ENCODE measurements at places on chromosomes 3 and 15.

DNA sequence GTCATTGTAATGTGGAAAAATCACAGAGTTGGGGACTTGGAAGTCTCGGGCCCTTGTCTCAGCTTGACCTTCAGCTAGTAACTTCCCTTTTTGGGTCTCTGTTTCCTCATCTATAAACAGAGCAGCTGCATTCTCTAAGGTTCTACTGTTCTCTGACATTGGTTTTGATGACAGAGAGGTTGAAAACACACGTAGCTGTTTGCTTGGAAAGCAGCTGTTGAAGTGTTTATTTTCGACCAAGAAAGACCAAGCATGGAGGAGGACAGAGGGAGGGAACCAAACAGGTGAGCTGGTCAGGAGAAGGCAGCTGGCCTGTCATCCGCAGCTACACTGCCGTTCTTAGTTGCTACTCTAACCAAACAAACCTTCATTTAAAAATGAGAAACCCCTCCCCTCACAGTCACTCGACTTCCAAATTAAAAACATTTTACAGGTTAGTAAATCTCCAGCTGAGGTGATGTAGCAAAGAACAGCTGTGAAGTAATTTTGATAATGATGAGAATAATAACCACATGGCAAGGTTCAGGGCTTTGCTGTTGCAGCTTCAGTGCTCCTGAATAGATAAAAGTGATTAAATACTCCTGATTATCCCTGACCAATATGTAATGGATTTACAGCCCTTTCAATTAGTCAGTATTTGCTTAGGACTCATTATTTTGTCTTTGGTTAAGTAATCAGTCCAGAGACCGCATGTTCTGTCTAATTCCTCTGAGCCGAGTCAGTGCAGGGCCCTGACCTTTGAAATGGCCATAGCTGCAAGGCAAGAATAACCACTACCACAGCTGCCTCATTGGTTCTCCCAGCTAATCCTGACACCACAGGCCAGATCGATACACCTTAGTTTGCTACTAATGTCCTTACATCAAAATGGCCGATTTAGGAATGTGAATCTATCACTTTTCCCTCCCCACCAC lies 65.3 kb downstream of the MEIS2 start:
- DNase-seq: no peak

DNA sequence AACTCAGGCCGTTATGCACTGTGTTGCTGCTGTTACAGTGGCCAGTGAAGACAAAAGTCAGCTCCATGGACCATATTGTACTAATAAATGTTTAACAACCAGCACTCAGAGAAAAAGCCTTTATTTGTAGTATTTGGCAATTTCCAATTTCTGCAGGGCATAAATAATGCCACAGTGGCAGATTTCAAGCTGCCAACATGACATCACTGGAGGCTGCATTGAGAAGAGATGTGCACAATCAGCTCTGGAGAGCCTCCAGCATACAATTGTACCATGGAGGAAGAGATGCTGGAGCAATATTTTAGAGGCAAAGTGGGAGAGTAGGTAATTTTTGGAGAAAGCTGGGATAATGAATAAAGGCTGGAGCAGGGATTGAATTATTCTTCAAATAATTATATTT lies 9.7 kb upstream of the ALCAM start:
- DNase-seq: no peak

DNA sequence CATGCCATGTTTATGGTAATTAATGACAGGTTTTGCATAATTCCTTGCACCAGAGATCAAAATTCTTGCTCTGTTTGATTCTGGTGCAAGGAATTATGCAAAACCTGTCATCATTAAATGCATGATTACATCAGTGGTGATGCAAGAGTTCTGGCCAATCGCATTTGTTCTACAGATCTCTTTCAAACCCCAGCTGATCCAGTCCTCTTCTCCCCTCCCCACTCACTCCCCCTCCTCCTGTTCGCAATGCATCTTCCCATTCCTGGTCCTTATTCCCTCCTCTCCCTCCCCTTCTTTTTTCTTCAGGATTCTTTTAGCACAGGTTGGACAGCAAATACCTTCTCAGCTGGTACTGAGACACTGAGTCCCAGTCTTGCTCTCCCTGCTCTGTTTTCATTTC lies 82.1 kb downstream of the GABRB3 start:
- no peak for DNase-seq

- DNase-seq: no peak
Observed at GRCh38 chr3:71066849-71067261, 516.7 kb downstream of the FOXP1 start.

DNA sequence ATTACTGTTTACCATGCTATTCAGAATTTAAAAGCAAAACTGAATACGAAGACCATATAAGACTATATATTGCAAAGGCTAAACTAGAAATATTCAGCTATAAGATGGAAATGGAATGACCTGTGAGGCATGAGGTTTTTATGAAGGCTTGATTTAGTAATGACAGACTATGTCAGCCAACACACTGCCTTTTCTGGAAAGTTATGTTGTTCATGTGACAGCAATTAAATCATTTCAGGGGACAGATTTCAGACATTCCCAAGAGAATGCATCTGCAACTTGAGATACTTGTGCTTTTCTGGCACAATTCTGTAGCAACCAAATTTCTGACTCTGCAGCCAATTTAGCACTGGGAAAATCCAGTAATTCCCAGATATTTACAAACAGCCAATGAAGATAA lies 8.6 kb upstream of the GATM start:
- no peak for DNase-seq

GRCh38 chr3:16936233-16936632 lies 51.5 kb downstream of the PLCL2 start:
- DNase-seq: no peak

DNA sequence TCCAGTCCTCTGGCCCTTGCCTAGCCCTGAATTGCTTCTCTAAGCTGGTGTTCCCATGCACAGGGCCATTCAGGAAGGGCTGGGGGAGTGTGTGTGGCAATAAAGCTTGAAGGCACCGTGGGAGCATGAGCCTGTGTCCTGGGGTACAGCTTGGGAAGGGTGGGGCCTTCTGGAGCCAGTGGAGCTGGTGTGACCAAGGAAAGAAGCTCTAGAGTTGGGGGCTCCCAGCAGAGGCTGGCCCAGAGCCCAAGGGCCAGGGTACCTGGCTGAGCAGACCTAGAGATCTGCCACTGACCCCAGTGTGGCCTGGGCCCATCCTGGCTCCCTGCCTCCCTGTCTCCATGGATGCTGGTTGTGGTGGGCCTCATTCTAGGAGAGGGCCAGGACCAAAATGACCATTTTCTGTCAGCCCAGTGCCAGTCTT lies 8.1 kb downstream of the ABTB1 start:
- DNase-seq: no peak

- DNase-seq: no peak
Observed at GRCh38 chr3:63753567-63753966, 65.5 kb upstream of the C3orf49 start.

- DNase-seq: no peak
Observed at GRCh38 chr3:133856316-133856715, 39.4 kb downstream of the RAB6B start.

DNA sequence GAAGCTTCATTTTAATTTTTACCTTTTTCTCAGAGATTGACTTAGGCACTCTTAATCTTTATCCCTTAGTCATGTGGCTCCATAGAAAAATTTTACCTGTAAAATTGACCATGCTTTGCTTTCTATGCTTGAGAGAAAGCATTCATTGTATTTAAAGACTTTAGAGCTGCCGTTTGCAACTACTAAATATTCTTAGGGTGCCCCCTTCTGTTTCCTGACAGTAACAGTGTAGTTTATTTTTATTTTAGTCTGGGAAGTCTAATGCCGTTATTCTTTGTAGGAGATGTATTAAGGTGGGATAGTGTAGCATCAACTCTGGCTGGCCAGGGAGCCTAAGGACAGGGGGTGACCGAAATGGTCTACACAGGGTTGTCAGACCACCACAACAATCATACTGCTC lies 84.5 kb upstream of the SYNPR start:
- DNase-seq: no peak

- no peak for DNase-seq
Observed at GRCh38 chr15:49901996-49902684, 216.9 kb downstream of the ATP8B4 start.

GRCh38 chr3:23659840-23660430 lies 145.8 kb upstream of the UBE2E1 start:
- DNase-seq: no peak

DNA sequence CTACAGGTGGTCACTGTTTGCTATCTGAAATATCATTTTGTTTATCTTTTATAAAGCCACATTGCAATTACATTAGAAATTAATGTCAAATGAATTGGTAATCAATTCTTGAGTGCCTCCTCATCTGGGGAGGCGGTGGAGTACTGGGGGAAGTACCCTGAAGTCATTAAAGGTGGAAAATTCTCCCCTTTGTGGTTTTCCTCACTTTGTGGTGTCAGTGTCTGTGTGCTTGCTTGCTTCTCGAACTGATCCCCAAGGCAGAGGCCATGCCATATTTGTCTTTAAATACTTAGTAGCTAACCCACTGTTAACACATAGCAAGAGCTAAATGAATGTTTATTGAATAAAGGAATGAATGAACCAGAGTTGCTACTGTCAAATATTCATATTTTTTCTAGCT lies 40.5 kb upstream of the CCK start:
- no peak for DNase-seq

DNA sequence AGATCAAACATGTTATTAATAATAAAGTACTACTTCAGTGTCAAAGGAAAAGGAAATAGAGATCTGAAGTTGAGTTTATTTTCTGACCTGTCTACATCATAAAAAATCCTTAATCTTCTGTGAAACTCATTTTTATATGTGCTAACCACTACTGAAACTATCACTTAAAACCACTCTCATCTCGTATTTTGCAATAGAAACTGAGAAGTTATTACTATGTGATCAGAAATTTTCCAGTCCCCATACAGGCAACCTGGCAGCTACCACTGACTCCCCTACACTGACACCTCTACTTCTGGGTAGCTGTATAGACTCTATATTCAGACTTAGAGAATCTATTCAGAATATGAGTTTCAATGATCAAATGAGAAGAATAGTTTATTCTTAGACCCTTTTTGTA lies 8.3 kb downstream of the HDGFL3 start:
- no peak for DNase-seq

DNA sequence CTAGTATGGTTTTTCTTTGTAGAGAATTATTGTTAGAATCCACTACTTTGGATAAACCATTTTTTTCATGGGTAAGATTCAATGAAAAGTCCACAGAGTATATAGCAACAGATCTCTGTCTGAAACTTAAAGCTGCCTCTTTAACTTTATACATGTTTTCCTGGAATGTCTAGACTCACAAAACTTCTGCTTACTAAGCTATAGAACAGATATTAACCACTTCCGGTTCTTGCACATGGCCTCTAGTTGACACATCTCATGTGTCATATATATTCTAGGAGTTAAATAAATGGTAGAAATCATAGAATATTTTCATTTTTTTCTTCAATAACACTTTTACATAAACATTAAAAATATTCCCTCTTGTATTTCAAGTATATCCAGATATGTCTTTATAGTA lies 1693.9 kb downstream of the SI start:
- DNase-seq: no peak

GRCh38 chr3:178663201-178663934 lies 127.1 kb downstream of the KCNMB2 start:
- no peak for DNase-seq

DNA sequence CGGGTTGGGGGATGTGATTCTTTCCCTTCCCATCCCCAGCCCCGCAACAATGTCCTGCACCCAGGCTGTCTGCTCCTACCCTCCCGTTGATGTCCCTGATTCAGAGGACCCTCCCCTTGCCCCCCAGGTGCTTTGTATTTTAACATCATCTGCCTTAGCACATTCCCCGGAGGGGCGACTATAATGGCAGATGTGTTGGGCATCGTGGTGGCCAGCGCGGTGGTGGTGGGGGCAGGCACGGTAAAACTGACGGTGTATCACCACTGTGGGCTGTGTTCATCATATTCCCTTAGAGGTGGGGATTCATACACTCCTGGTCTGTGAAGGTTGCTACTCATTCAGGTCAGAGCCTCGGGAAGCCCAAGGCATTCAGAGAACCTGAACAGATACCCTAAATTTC lies 173.0 kb downstream of the ADAMTS17 start:
- no peak for DNase-seq

Data from thoracic aorta (tissue), 2 donors.